ENCODE measurements at places on chromosomes 7 and 10.

- DNase-seq, result no peak
Observed at GRCh38 chr10:105148921-105149320, 507.8 kb downstream of the SORCS3 start.

DNA sequence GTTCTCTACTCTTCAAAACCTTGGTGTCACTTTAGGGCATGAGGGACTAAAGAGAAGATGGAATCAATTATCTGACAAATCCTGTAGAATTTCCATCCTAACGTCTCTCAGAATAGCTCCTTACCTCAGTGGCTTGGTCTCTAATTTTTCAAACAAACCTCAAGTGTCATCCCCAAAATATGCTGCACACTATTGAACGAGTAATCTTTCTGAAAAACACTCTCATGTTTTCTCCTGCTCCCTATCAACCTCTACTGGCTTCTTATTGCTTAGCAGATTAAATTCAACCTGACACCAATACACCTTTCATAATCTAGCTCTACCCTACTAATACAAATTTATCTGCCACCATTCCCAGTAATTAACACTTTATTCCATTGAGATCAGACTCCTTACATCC is 8.5 kb downstream of the CNOT4 start:
- no peak for DNase-seq

GRCh38 chr10:69665474-69666320 is 35.6 kb downstream of the FAM241B start:
- DNase-seq, result no peak

- DNase-seq, result no peak
Observed at GRCh38 chr7:131265227-131265626, 62.4 kb upstream of the MKLN1 start.

DNA sequence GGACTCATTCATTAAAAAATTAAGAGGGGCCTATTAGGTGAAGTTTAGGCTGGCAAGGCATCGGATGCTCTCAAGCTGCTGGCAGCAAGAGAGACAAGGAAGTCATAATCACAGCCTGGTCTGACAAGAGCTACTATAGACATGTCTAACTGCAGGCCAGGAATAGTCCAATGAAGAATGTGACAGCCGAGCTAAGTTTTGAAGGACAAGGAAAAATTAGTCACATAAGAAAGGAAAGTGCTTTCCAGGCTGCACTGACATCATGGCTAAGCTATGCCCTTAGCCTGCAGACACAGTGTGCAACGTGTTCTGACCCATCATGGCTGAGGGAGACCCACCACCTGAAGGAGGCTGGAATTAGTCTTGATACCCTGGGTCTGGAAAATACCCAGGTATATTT is 281.1 kb downstream of the PLXNA4 start:
- no peak for DNase-seq

Measured in GM12864 (cell line).